ENCODE measurements at places on chromosomes 11 and 22.

- DNase-seq: no peak
These were observed 69.8 kb upstream of the KCNQ1OT1 start for GRCh38 chr11:2769409-2770095.

DNA sequence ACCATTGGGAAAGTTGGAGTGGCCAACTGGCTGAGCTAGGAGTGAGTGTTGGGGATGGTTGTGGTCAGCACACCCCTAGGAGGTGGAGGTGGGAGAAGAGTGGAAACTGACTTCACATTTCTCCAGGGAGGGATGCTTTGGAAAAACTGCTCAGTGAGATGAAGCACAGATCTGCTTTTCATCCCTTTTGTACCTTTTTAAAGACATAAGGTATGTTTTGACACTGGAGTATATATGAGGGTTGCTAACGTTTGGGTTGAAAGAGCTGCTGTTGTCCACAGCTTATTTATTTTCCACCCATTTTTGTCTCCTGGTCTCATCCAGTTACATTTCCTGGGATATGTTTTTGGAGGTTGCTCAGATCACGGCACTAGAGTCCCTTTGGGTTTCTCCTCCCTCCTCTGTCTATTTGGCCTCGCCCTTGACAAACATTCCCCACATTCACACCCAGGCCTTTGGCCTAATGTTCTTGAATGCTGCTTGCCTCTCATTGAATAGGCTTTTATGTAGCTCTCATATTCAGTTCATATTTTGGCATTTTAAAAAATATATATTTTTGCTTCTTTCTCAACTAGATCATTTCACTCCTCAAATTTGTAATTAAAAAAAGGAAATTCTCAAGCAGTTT, 8.3 kb downstream of the SREBF2 start:
- DNase-seq: no peak

- DNase-seq: no peak
These were observed 348.0 kb downstream of the TENM4 start for GRCh38 chr11:79092791-79093353.

GRCh38 chr11:5196067-5196466, 4.4 kb downstream of the OR51V1 start:
- no peak for DNase-seq

- no peak for DNase-seq
These were observed 99.4 kb upstream of the DRD2 start for GRCh38 chr11:113574586-113574985.

GRCh38 chr22:44247923-44248892, 64.5 kb downstream of the SHISAL1 start:
- DNase-seq: no peak

DNA sequence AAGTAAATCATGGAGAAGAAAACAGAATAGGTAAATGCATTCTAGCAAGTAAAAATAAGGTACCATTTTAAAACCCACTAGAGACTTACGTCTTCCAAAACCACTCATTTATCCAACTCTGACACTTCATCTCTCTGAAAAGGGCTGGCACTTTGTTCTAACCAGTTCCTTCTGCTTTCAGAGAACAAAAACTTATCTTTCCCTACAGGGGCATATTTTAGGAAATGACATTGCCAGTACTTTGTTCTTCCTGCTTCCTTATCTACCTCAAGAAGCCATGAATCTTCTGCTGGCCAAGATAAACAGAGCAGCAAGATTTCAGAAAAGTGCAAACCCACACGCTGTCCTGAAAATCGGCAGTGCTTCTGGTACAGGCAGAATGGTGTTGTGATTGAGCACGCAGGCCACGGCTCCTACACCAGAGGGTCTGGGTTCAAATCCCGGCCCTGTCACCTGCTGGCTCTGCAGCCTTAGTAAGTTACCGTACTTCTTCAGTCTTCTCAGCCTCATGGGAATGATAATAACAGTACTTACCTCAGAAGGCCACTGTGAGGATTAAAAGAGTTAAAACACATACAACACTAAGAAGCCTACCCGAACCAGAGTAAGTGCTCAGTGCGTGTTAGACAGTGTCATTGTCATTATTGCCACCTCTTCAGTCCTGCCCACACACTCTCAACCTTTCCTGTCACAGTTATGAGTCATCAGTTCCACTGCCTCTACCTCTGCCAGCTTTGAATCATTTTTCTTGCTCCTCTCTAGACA, 11.0 kb downstream of the MPZL3 start:
- DNase-seq: no peak

DNA sequence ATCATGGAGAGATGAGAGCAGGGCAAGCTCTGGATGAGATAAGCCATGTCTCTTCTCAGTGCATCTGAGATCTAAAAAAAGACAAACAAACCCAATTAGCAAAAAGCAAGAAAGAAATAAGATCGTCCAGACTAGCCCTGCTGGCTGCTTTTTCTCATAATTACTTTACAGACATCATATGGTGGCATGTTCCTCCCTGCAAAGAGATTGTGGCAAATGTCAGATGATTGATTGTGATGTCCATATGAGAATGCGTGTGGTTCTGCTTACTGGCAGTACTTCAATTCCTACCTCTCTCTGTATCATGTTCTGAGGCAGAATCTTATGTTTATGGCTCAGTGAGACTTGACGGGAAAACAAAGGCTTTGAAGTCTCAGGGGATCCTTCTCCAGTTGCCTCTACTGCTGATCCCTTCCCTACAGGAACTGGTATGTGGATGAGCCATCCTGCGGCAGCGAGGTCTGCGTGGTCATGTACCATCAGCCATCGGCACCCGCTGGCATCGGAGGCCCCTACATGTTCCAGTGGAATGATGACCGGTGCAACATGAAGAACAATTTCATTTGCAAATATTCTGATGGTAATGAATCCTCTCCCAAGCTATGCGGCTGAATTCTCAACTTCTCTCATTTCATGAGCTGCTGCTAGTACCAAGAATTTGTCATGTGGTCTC, 8.8 kb downstream of the LAYN start:
- DNase-seq: no peak

DNA sequence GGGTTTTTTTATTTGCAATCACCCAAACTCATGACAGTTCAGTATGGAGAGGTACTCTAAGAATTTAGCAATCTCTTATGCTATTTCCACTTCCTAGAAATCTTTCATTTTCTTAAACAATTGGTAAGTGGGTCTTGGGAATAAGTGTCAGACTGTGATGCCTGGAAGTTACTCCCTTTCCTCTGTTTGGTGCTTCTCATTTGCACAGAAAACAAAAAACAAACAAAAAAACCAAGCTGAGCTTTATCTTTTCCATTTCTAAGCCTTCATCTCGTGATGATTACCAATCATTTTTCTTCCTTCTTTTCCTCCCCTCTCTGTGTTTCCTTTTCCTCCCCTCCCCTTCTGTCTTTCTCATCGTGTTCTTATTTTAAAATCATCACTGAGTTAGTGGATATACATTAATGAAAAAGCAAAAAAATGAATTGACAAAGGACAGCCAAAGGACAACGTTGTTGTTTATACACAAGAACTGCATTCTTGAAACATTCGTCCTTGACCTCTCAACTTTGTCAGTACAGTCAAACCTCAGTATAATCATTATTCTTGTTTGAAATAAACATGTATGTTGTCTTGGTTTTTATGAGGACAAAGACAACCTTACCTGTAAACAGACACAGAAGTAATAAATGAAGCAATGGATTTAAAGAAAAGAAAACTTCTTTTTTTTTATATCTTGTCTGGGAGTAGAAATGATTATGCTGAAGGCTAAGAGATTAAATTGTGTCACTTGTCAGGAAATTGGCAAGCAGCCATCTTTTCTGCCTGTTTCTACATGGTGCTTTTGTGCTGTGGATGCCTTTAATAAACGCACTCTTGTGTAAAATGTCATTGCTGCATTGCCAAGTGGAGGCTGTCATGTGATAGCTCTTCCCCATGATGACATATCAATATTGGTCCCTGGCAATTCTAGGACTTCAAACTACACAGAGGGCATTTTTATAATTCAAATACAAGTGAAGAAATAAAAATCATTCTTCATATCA, 803.2 kb upstream of the CCDC90B start:
- no peak for DNase-seq

GRCh38 chr11:11243209-11243589, 109.9 kb downstream of the CSNK2A3 start:
- peak; percentile 72 for DNase-seq

DNA sequence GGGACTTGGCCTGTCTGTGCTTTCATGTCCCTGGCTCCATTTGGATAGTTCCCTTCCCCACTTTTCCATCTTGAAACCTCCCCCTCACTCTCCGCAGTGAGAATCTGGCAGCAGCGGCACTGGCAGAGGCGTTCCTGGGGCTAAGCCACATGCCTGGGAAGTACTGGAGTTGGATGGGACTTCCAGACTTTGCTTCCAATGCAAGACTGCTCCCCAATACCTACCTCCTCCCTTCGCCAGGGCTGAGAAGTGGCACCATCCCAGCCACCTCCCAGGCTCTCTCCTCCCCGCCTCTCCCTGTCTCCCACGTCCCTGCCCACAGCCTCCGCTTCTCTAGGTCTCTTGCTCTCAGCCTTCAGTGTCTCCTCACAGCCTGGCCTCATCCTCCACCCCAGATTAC, 16.6 kb downstream of the TST start:
- no peak for DNase-seq

GRCh38 chr11:110373051-110373702, 56.6 kb upstream of the FDX1 start:
- no peak for DNase-seq

DNA sequence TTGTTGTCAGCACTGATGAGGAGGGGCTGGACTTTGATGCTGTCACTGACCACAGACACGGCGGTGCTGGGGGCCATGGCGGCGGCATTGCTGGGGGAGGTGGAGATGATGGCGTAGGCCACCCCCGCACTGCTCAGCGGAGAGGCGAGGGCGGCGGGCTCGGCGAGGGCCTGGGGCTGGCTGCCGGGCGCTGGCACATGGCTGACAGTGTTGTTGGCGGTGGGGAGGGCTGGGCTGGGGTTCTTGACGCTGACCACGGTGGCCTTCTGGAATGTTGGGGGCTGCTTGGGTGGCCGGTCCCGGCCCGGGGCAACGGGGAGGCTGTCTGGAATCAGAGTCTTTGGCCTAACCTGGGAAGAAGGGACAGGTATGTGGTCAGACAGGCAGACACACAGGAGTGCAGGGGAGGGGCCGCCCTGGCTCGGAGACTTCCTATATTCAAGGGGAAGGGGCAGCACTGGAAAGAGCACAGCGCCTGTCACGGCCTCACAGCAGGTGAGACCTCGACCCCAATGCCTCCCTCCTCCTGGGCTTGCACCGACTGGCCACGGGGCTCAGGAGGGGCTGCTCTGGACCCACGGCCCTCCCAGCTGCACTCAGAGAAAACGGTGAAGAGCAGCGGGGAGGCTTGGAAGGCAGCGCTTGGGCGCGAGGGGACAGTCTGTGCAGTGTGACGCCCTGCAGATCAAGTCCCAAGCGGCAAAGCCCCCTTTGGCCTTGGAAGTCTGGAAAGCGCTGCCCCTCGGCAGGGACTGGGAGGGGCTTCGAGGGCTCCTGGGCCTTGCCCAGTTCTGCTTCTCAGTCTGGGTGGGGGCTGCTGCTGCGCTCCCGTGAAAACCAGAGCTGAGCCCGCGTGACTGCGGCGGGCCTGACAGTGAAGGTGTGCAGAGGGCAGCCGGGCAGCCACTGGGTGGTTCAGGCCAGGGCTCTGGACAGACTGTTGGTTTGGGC, 93.2 kb downstream of the PHF21B start:
- no peak for DNase-seq

- DNase-seq: no peak
These were observed 94.0 kb upstream of the APOA1 start for GRCh38 chr11:116931206-116931953.

- DNase-seq: peak; percentile 56
These were observed 630 bp downstream of the UBASH3B start for GRCh38 chr11:122656073-122656630.

DNA sequence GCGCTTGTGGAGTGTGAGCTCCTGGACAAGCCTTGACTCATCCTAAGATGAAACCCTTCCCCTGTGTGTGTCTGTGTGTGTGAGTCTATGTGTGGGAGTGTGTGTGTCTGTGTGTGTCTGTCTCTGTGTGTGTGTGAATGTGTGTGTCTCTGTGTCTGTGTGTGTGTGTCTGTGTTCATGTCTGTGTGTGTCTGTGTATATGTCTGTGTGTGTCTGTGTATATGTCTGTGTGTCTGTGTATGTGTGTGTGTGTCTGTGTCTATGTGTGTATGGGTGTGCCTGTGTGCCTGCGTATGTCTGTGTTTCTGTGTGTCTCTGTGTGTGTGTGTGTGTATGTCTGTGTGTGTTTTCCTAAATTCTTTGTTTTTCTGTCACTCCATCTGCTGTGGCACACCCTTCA, 48.7 kb downstream of the RPS6KA4 start:
- no peak for DNase-seq

- DNase-seq: no peak
These were observed 86.8 kb downstream of the NECTIN1 start for GRCh38 chr11:119641983-119642745.

DNA sequence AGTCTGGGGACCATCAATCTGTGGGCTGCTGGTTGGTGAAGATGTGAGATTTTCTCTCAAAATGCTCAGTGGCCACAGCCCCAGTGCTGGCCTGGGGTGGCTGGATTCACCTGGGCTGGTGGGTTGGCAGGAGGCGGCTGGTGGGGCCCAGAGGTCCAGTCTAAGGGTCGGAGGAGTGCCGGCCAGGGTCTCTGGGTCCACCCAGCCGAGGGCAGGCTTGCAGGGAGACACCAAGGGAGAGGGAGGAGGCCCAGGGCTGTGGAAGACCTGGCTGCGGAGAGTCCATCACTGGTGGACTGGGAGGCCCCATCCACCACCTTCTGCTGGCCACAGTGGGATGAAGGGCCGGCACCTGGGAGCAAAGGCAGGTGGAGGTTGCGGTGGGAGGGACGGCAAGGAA, 582 bp upstream of the SHANK3 start:
- no peak for DNase-seq

- peak; percentile 54 for DNase-seq
These were observed 12.8 kb downstream of the PMM1 start for GRCh38 chr22:41576877-41577276.

DNA sequence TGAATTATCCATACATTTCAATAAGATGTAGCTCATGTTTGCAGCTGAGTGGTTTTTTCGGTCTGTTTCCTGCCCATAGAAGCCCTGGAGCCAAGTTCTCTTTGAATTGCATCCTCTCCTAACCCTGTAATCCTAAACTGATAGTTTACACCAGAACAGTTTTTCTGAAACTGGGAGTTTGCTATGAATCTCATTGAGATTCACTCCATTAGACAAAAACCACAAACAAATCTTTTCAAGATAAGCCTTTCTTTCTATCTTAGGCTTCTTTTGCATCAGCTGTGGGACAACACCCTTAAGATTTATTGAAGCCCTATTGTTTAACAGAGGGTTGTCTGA, 324.8 kb downstream of the DYNC2H1 start:
- DNase-seq: no peak

DNA sequence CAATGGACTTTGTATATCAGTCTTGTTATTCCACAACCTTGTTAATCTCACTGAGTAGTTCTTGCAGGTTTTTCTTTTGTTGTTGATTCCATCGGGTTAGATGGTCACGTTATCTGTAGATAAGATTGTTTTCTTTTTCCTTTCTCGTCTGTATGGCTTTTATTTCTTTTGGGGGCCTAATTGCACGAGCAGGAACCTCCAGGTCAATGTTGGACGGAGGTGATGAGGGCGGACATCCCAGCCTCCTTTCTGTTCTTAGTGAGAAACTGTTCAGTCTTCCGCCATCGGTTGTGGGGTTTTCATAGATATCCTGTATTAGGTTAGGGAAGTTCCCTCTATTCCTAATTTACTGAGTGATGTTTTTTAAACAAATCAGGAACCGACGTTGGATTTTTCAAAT, 4.8 kb upstream of the PRR33 start:
- no peak for DNase-seq
